ENCODE measurements at places on chromosomes 1 and 21.
A peak's percentile ranks its signal among the peaks of the same experiment; 100 is the strongest.

- no peak for DNase-seq
These were observed 18.7 kb downstream of the SLC45A3 start for GRCh38 chr1:205661429-205662134.

DNA sequence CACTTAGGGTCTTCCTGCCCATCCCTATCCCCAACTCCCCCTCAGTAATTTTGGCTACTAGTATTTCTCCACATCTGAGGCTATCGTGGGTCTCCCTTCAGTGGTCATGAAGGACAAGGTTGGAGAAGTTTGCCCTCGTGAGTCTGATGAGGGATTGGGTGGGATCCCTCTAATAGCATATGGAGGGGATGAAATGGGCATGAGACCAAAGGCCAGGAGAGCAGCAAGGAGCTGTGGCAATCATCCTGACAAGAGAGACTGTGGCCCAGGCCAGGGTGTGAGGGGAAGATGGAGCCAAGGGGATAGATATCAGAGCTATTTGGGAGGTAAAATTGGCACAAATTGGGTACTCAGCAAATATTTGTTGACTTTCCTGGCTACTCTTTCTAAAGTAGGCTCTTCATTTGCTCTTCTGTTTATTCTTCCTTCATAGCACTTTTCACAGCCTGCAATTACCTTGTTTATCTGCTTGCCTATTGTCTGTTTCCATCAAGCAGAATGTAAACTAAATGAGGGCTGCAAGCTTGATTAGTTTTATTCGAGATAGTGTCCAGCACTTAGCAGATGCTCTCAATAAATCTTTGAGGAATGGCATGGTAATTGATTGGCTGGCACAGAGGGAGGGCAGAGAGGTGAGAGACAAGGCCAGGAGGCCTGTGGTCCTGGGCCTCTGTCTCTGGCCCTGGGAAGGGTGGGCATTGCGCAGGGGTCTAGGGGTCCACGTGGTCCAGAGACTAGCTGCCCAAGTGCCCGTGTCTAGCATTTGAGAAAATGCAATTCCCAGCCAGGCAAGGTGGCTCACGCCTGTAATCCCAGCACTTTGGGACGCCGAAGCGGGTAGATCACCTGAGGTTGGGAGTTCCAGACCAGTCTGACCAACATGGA lies 1.5 kb upstream of the PLK3 start:
- DNase-seq, result peak; percentile 37

GRCh38 chr1:7581754-7582459 lies 189.2 kb upstream of the VAMP3 start:
- DNase-seq, result no peak

- DNase-seq, result no peak
These were observed 50.2 kb downstream of the FAM163A start for GRCh38 chr1:179793281-179793680.

- DNase-seq, result no peak
These were observed 829 bp downstream of the SPEN start for GRCh38 chr1:15848143-15848928.

GRCh38 chr21:40278345-40278744 lies 411.1 kb downstream of the PCP4 start:
- no peak for DNase-seq

- DNase-seq, result no peak
These were observed 105.7 kb downstream of the C1orf21 start for GRCh38 chr1:184492536-184492935.

- DNase-seq, result no peak
These were observed 24.6 kb downstream of the RUNX3 start for GRCh38 chr1:24905355-24905978.

DNA sequence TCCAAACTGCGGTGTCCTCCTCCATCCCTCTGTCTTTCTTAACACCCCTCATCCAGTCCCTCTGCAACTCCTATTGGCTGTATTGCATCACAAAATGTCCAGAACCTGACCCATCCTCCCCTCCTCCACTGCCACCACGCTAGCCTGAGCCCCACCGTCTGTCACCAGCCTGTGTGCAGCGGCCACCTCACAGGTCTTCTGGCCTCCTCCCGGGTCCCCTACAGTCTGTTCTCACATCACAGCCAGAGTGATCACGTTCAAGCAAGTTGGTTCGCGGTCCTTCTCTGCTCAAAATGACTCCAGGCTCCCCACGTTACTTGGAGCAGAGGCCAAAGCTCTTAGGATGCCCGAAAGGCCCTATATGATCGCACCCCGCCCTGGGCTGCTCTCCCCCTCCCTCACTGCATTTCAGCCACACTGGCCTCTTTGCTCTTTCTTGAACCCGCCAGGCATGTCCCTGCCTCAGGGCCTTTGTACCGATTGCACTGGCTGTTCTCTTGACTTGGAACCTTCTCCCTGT lies 2.4 kb upstream of the PADI4 start:
- DNase-seq, result no peak

DNA sequence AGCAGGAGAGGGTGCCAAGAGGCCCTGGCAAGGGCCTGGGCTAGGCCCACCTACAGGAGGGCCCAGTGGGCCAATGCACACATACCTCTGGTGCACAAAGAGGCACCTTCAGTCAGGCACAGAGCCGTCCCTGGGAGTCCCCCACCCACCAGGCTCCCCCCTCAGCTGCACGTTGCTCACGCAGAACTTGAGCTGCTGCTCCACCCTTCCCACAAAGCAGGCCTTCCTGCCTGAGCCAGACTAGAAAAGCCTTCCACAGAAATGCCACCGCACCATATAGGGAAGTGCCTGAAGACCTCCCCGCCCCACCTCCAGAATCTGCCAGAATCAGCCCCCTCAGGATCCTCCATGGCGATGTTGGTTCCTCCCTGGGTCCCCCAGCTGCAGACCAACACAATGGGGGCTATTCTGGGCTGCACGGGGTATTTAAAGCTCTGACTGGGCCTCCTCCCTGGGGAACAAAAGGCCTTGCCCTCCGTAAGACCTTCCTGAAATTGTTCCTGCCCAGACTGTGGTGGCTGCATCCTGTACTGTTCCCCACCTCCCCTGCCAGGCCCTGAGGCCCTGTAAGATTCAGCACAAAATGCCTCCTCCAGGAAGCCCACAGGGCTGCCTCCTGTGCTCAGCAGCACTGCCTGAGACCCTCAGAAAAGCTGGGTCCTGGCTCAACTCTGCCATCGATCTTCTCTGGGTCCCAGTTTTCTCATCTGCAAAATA lies 27.2 kb downstream of the HSPG2 start:
- no peak for DNase-seq

DNA sequence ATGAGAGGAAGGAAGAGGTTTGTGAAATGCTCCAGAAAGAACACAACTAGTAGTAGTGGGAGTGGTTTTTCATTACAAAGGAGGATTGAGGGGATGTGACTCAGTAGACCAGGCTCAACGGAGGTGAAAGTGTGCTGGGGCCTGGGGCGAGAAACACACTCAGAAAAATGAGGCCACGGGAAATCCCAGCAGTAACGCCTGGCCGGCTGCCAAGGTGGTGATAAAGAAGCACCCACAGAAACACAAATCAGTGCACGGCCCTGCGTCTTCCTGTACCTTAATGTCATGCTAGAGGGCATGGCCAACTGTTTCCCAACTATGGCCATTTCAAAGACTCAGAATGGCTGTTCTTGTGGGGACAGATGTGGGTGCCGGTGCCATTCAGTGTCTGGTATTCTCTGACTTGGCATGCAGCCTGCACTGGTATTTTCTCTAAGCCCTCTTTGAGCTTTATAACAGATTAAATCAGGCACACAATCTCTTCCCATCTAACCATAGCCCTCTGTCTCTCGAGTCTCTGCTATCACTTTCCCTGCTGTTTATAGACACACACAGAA lies 38.2 kb downstream of the URB2 start:
- no peak for DNase-seq

GRCh38 chr1:46180082-46180616 lies 3.9 kb upstream of the P3R3URF start:
- no peak for DNase-seq

DNA sequence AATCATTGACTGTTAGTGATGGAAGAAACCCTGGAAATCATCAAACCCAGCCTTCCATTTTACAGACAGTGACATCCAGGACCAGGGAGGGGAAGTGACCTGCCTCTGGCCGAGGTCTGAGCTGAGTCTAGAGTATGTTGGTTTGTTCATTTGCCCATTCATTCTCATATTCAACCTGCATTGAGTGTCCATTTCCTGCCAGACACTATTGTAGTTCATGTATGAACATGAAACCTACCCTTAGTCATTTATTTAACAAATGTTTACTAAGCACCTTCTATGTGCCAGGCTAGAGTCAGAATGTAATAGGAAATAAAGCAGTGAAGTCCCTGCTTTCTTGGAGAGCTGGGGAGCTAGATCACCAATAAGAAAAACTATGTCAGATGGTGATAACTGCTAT lies 51.3 kb downstream of the KCND3 start:
- no peak for DNase-seq

- peak; percentile 80 for DNase-seq
These were observed 6.6 kb downstream of the LIN28A start for GRCh38 chr1:26417111-26417759.

DNA sequence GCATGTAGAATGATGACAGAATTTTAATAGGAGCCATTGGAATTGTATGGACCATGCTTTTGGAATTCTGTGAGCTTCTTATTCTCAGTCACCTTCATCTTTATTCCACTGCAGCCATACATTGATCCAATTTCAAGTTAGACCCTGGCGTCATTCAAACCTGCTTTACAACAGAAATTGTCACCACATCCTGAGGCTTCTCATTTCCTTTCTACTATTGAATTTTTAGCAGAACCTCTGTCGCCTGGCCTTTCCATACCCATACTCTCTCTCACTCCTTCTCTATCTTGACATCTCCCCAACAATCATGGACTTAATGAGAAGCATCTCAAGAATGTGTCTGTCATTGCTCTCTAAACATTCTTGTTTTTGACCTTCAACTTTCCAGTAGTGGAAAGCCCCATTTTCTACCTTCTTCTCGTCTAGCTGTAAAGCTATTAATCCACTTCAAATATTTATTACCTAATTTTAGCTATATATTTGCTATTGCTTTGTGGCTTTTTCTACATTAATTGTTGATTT lies 74.1 kb downstream of the CRB1 start:
- no peak for DNase-seq

DNA sequence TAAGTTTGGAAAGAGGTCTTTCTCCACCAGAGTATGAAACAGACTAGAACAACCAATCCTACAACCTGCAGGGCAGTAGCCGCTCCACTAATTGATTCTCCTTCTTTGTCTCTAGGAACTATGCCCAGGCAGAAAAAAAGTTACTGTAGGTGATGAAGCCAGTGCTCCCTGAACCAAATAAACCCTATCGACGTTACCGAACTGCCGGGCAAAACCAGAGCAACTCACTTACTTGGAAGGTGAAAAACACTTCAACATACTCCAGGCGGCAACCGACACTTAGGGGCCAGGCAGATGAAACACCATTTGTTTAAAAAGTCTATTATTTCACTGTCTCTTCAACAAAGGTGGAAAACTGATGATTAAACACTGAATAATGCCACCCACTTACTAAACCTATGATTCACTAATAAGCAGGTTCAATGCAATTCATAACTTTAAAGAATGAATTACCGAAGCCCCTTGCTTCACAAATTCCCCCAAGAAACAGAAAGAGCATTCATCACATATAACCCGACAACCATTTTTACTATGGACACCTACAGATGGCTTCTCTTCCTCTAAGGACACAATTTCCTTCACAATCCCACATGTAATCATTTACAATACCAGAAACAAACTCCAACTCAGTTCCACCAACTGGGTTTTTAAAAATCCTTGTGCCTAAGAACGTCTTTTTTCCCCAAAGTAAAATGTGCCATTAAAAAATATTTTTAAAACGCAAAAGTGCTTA lies 1.6 kb downstream of the NRIP1 start:
- DNase-seq, result peak; percentile 45

DNA sequence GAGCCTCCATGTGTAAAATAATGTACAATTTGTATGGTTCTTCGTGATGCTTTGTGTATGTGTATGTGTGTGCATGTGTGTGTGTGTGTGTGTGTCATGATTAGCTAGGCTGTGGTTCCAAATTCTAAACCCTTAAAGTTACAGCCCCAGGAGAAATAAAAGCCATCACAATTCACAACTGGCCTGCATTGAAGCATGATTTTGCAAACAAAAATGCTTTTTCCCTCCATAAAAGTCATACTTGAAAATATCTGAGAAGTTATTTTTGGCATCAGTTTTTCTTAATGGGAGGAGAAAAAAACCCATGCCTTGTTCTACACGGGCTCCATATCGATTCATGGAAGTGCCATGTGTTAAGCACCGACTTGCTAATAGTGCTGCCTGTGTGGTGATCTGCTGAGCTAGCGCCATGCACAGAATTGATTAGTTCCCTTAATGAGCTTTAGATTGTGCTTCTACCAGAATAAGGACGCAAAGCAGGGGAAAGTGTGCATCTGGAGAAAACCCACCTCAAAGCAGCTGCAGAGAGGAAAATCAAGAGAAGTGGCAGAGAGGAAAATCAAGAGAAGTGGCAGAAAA lies 207.3 kb downstream of the DSCAM start:
- no peak for DNase-seq

DNA sequence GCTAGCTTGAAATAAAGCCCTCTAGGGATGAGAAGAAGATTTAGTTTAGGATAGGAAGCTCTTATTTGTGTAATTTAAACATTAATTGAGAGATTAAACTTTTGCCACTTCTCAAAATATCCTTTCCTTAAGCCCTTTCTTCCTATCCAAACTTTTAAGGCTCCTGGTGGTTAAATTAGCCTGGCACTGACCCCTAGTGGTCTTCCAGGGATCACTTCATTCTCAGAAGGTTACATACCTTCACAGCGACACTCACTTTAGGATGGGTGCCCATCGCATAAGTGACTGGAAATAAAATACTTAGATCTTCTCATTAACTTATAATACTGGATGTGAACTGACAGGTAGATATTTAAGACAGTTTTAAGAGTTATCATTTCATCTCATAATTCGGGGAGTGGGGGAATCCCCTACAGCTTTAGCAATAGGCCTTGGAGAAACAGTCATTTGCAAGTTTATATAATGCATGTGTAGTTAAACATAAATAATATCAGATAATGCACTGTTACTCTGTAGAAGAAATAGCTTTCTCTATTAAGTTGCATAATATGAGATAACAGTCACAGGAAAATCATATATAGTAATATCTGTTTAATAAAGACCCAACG lies 7.4 kb downstream of the LHX9 start:
- DNase-seq, result no peak

DNA sequence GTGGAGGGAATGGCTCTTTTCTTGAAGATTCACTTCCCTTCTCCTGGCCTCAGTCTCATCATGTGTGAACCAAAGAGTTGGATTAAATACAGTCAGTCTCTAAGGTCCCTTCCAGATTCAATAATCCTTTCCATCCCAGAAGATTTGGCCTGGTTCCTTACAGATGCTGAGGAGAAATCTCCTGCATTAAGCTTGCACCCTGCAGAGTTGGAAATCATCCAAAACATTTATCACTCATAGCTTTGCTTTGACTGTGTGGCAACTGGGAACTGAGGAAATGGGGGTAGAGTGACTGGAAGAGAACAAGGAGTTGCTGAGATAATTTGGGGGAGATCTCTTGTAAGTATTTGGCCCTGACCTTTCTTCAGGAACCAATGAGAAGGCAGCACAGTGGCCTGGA lies 220.5 kb upstream of the SGIP1 start:
- no peak for DNase-seq

GRCh38 chr1:109669246-109669948 lies 1.5 kb downstream of the GSTM2 start:
- no peak for DNase-seq

GRCh38 chr1:67174716-67175284 lies 8.5 kb downstream of the IL23R start:
- no peak for DNase-seq

GRCh38 chr1:177854951-177855350 lies 114.9 kb downstream of the SEC16B start:
- no peak for DNase-seq

GRCh38 chr1:48036710-48037355 lies 39.6 kb upstream of the TRABD2B start:
- no peak for DNase-seq
